Stimulated activated CD8-positive, alpha-beta memory T cell treated with anti-CD3 and anti-CD28 coated beads, Interleukin-12 subunit alpha, Interleukin-12 subunit beta, amount 100 ng/mL, for 4 hours (primary cell): ENCODE measurements at places on chromosomes 16 and 17.
A peak's percentile ranks its signal among the peaks of the same experiment; 100 is the strongest.

- DNase-seq = no peak
Measured at GRCh38 chr17:79795795-79796443, 958 bp downstream of the CBX8 start.

DNA sequence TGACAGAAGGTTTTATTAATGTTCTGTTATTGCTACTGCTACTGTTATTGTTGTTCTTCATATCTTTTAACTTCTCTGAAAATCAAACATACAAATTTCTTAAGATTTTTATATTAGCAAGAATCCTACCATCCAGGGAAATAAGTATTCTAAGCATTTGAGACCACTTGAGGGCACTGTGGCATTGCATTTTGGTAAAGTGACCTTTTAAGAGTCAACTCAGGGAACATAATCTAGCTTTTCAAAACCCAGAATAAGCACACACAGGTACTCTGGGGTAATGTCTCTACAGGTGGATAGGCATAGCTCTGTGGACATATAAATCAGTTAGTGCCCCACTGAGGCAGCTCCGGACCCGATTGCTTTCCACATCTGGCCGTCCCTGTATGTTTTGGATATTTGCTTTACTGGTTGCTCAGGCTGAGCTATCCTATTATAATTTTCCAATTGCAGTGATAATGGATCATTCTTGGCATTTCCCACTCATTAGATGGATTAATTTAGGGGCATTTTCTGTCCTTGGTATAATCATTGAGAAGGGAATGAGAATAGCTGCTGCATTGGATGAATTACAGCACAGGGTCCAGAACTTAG lies 1425.1 kb upstream of the CDH8 start:
- no peak for DNase-seq

- DNase-seq = no peak
Measured at GRCh38 chr16:54931120-54932014, 702 bp downstream of the IRX5 start.

DNA sequence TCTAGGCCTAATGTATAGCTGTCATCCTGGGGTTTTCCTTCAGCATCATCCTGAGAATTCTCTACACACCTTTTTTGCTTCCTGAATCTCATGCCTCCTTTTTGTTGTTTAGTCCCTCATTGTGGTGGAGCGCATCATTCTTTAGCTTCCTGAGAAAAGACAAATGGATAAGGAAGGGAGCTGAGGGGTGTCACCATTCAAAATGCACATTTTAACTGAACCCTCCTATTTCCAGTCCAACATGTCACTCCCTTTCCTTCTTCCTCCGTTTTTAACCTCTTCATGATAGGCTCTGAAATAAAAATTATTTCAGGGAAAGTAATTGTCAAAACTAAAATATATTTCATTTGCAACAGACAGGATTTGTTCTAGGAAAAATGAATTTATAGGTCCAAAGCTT lies 39.7 kb upstream of the GNAO1 start:
- no peak for DNase-seq

GRCh38 chr16:82232806-82233205 lies 62.8 kb upstream of the MPHOSPH6 start:
- DNase-seq = no peak

DNA sequence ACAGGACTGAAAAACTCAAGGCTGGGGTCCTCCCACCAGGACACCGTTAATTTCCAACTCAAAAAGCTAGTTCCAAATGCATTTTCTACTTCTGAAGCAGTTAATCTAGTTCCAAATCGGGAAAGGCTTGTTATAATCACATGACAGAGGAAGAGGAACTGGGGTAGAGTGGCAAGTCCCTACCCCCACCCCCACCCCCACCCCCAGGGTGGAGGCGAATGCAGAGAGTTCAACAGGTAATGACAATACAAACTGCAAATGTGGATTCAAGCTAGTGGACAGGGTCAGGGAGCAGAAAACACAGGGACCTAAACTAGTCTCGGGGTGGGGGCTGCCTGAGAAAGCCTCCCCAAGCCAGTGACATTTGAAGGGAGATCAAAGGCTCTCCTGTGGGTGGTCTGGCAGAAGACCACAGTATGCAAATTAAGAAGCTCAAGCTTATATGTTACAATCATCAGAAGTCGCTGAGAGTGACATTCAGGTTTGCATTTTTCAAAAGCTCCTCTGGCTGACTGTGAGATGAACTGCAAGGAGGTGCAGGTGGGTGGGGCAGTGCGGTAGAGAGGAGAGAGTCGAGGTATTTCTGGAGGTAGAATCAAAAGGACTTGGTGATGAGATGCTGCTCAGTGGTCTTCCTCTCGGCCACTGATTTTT lies 56.4 kb upstream of the SLC25A19 start:
- DNase-seq = peak; percentile 23

DNA sequence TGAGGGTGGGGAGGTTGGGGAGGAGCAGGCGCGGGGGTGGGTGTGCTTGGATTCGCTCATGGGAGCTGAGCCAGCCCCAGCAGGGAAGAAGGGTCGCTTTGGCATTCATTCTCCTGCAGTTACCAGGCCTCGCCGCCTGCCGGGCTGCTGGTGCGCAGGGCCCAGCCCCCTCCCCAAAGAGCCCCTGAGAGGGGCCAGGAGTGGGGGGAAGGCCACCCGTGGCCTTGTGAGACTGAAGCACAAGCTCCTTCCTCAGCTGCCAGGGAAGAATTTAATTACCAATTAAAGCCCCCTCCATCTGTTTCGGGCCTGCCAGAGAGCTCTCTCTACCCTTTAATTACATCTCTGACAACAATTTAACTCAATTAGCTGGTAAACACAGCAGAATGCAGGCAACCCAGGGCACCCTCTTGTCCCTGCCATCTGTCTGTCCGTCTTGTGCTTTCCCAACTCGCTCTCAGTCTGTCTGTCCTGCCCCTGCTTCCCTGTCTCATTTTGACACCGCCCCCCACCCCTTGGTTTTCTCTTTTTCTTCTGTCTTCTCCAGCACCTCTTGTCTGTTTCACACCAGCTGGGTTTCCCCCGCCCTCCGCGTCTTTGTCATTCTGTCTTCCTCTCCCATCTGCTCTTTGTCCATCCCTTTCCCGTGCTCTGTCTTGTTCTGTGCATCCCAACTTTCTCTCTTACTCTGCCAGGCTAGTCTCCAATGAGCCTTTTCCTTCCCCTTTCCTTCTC lies 32.7 kb downstream of the CDK5RAP3 start:
- DNase-seq = no peak

GRCh38 chr17:45645330-45645729 lies 138.8 kb upstream of the CRHR1 start:
- DNase-seq = no peak

GRCh38 chr16:79434771-79435170 lies 165.8 kb downstream of the MAF start:
- DNase-seq = no peak

GRCh38 chr17:50194934-50195865 lies 6.2 kb downstream of the COL1A1 start:
- no peak for DNase-seq

DNA sequence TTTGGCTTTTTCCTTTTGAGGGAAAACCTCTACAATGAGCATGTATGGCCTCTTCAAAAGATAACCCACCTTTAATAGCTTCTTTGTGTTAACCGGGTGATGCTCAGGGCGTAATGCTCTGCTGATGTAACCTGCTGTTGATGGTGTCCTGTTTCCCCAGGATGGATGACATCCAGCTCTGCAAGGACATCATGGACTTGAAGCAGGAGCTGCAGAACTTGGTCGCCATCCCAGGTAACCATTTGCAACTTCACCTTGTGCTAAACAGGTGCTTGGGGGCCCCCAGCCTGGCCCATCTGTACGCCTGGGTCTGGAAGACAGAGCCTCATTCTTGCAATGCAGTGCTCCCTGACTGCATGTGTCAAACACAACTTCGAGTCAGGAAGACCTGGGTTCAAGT lies 75.1 kb downstream of the MARF1 start:
- no peak for DNase-seq

DNA sequence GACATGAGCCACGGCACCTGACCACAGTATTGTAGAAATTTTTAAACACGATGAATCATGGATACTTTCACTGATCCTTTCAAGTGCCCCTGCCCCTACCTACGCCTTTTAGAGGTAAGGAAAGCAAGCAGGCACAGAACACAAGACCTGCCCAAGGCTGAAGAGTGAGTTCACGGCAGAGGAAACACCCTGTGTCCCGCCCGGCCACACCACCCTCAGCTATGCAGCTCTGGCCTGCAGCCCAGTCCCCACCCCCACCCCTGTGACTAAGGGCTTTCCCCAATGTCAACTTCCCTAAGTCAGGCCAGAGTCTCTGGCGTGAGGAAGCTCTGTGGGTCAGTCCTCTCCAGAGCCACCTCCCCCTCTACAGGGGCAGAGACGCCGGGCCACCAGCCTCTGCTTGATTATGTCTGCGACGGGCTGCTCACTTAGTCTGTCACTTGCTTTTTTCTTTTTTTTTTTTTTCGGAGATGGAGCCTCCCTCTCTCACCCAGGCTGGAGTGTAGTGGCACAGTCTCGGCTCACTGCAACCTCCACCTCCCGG lies 8.4 kb downstream of the SLC16A5 start:
- DNase-seq = no peak

- DNase-seq = no peak
Measured at GRCh38 chr16:79409978-79410377, 190.6 kb downstream of the MAF start.

- peak; percentile 65 for DNase-seq
Measured at GRCh38 chr17:30363715-30364202, 15.0 kb upstream of the CPD start.

GRCh38 chr17:15475631-15476354 lies 8.4 kb upstream of the CDRT4 start:
- no peak for DNase-seq

- no peak for DNase-seq
Measured at GRCh38 chr17:80750263-80750662, 205.6 kb downstream of the RPTOR start.

DNA sequence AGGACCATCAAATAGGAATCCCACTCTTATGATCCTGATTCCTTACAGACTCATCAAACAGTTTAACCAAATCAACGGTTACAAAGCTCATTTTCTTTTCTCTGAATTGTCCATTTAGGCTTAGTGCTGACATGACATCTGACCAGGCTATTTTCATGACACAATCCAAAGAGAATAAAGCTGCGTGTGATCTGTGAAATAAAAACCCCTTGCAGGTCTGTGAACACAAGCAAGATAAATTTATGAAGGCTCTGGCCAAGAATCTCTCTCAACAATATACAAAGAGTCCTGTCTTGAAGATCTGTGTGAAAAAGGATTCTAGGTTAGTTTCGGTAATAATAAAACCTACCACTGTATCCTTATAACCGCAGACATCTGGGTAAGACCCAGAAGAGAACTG lies 22.0 kb downstream of the COG1 start:
- DNase-seq = no peak

DNA sequence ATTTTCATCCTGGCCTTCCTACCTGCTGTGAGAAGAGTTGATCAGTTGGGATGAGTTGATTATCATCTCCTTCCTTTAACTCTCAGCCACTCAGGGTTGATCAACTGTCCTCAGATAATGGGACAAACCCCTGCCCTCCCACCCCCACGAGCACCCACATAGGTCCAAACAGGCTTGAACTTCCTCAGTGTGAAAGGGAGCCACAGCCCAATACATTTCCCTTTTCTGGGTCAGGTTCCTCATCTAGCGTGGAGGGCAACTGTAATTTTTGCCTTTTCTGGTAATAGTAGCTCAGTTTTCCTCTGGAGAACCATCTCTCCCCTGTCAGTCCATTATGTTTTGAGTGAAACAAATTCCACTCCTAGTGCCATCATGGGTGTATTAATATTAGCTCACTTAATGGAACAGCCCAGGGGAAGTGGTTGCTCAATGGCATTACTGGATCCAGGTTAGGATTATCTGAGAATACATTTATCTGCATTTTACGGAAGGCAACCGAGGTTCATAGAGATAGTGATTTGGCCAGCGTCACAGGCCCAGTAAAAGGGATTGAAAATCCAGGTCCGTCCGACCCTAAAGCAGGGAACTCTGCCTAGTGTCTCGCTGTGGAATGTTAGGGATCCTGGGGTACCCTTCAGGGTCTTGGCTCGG lies 476 bp upstream of the LPCAT2 start:
- DNase-seq = no peak

DNA sequence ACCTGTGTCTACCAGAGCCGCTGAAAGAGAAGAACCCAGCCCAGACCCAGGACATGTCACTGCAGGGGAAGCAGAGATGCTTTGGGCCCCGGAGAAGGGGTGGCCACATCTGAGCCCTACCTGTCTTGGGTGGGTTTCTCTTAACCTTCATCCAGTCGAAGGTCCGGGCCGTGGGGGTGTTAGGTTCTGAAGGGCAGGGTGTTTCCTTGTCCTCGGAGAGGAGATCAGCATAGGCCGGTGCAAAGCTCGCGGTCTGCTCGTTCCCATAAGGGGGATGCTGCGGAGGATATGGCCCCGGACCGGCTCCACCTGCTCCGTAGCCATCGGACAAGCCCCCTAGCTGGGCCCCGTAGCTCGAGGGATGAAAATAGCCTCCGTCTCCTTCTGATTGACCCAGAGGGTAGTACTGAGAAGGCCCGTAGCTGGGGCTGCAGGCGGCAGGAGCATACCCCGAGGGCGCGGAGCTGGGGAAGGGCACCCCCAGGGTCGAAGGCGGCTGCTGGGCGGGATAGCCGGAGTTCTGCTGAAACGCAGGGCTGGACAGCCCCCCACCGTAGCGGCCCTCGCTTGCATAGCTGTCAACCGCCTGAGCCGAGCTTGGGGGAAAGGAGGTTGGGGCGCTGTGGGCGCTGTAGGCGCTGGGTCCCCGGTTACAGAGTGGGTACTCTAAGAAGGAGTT lies 464 bp downstream of the HOXB1 start:
- no peak for DNase-seq

DNA sequence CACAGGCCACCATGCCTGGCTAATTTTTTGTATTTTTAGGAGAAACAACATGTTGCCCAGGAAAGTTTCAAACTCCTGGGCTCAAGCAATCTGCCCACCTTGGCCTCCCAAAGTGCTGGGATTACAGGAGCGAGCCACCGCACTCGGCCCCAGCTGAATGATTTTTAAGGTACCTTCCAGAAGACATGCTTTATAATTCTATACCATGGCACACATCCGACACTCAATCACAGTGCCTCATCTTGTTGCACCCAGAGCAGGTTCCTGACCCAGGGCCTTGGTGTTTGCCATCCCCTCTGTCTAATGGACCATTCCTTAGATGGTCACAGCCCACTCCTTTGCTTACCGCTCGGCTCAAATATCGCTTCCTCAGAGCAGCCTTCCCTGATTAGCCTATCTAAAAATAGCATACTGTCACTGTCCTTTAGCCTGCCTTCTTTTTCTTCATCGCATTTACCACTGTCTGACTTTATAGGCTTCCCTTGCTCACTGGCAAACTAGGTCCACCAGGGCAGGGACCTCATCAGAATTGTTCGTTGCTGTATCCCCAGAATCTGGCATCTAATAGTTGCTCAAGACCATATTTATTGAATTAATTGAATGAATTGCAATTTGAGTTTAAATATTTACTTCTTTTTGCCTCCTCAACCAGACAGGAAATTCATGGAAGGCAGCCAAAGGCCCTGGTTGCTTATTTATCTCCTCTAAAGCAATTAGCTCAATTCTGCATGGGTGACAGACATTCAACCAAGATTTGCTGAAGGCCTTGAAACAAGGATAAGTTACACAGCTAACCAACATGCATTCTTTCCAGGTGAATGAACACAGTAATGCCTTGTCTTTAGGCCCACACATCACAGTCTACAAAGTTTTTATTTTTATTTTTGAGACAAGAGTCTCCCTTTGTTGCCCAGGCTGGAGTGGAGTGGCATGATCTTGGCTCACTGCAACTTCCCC lies 6.3 kb upstream of the TENT4B start:
- DNase-seq = no peak

GRCh38 chr16:85202051-85202601 lies 89.9 kb upstream of the CIBAR2 start:
- DNase-seq = no peak

GRCh38 chr17:73432624-73433190 lies 120.9 kb upstream of the CDC42EP4 start:
- no peak for DNase-seq

GRCh38 chr16:81624403-81624759 lies 154.7 kb upstream of the PLCG2 start:
- DNase-seq = no peak
